ENCODE measurements at places on chromosomes 6 and 20. TPM values are rescaled to one million over a fixed set of nuclear protein-coding genes. Genes with fewer than 3 reads are reported as not detected.

The ARFGEF2 gene
- 26.9 TPM for total RNA-seq

The TRAPPC3L gene
- 0.66 TPM for total RNA-seq

The TDP2 gene
- total RNA-seq, result 51.9 TPM

The LST1 gene
- 50.5 TPM for total RNA-seq

The CRYBG1 gene
- 17.5 TPM for total RNA-seq

The SOBP gene
- total RNA-seq, result 0.16 TPM

GRCh38 chr6:13397359-13398068 lies 69.2 kb upstream of the TBC1D7 start:
- no peaks in the 10 kb centered on the region for H3K36me3 ChIP-seq
- H3K4me1 ChIP-seq, result peaks cover 29% of the 10 kb centered on the region
- DNase-seq, result no peak
- peak overlapping the region; percentile 76 for H3K27ac ChIP-seq
- no peaks in the 10 kb centered on the region for H3K27me3 ChIP-seq

DNA sequence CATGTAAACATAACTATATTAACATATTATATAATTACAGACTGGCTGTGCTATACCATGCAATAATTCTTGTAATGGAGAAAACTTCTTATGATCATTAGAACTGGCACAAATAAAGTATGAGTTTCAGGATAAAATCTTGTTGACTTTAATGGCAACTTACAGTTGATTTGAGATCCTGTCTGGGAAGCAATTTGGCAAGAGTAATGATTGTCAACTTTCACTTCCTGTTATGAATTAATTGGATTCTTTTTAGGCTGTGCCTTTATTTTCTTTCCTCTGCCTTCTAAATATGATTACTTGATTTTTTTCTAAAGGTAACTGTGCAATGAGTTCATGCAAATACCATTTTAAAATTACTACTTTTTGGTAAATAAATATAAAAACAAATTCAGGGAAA lies 158.1 kb upstream of the B3GAT2 start:
- no peak overlapping the region for H3K27ac ChIP-seq
- H3K4me1 ChIP-seq, result no peaks in the 10 kb centered on the region
- no peaks in the 10 kb centered on the region for H3K27me3 ChIP-seq
- no peak overlapping the region for H3K4me3 ChIP-seq
- no peak for DNase-seq

GRCh38 chr6:36851149-36851614 lies 11.9 kb upstream of the CPNE5 start:
- no peak overlapping the region for H3K27ac ChIP-seq
- H3K4me1 ChIP-seq, result no peaks in the 10 kb centered on the region
- no peak overlapping the region for H3K4me3 ChIP-seq
- no peak for DNase-seq
- H3K27me3 ChIP-seq, result no peaks in the 10 kb centered on the region
- peaks cover 29% of the 10 kb centered on the region for H3K36me3 ChIP-seq

DNA sequence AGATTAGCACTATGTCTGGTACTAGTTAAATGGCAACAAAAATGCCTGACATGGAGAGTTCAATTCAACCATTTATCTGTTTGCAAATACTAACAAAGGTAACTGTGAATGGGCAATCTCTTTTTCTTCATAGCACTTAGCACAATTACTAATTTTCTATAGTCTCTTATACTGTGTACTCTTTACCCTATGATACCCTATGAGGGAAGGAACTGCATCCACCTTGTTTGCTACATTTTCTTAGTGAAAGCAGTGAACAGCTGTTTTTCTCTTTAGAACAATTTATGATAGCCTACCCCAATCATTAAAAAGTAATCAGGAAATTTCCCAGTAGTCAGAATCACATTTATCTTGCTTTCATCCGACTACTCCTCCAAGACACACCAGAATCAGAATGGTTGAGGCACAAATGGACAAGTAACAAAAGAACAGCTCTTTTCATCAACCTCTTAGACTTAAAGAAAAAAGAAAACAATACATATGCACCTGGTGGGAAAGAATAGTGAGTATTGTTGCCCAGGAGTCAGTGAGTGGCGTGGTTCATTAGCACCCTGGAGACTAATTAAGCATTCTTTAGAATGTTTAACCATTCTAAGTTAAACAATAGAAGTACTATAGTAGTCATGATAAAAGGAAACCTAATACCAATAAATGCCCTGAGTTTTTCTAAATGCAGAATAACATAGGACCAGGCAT lies 16.7 kb downstream of the ZNF292 start:
- H3K4me1 ChIP-seq, result peaks cover 8% of the 10 kb centered on the region
- H3K36me3 ChIP-seq, result peaks cover 5% of the 10 kb centered on the region
- no peaks in the 10 kb centered on the region for H3K27me3 ChIP-seq
- H3K4me3 ChIP-seq, result no peak overlapping the region
- H3K27ac ChIP-seq, result no peak overlapping the region
- DNase-seq, result no peak

DNA sequence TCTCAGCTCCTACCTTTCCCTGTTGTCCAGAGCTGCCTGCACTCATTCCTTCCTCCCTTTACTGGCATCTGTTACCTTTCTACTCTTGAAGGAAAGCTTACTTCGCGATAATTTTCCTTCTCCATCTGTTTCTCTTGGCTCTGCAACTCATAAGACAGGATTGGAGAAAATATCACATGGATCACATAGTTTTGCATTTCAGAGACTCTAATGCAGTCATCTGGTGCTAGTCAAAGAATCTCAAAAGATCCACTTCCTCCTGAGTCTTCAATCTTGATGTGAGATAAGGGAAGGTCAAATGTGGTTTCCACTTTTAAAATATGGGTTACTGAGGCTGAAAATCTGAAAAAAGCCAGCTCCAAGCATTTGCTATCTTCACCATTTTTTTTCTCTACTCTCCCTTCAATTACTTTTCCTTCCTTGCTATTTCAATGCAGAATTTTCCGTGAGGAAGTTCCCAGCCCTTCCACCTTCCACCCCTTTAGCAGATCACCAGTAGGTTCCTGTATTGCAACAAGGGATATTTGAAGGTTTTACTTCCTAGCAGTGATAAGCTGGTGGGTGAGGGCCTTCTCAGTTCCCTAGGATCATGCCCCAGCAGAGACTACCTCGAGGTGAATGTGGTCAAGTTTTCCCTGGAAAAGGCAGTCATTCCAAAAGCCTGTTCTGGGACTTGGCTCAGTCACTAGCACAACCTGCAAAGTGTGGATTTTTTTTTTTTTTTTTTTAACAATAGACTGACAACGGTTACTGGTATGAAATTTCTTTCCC lies 62.8 kb upstream of the LRRC1 start:
- H3K4me3 ChIP-seq, result no peak overlapping the region
- H3K27ac ChIP-seq, result no peak overlapping the region
- peaks cover 13% of the 10 kb centered on the region for H3K4me1 ChIP-seq
- H3K36me3 ChIP-seq, result no peaks in the 10 kb centered on the region
- H3K27me3 ChIP-seq, result no peaks in the 10 kb centered on the region

DNA sequence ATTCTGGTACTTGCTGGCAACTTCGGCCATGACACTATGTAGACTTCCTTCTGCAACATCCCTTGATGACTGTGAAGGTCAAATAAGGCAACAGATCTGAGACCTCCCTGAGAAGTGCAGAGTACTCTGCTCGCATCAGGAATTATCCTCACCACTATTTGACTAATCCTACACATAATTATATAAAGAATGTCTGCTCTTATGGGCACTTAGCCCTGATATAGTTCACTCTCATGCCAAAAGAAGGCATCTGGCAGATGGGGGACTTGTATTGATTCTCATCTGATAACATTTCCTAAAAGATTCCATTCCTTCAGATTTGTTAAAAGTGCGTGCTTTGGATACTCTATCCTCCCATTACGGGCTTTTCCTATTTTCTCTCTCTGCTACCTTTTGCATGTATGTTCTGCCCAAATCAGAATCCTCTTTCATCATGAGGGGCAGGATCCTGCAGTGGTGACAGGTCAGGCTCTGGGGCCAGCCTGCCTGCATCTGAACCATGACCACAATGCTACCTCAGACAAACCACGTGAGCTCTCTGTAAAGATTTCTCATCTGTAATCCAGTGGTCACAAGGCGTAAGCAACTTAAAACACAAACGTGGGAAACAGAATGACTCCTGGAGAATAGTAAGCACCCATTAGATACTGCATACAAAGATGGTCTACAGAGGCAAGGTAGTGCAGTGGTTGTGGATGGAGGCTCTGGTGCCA lies 134.0 kb downstream of the GJA10 start:
- H3K4me1 ChIP-seq, result peaks cover 15% of the 10 kb centered on the region
- no peak overlapping the region for H3K27ac ChIP-seq
- no peaks in the 10 kb centered on the region for H3K27me3 ChIP-seq
- no peak overlapping the region for H3K4me3 ChIP-seq

GRCh38 chr6:43127180-43127579 lies 43.9 kb upstream of the SRF start:
- no peak for DNase-seq
- H3K4me3 ChIP-seq, result no peak overlapping the region
- H3K4me1 ChIP-seq, result no peaks in the 10 kb centered on the region
- no peaks in the 10 kb centered on the region for H3K36me3 ChIP-seq

DNA sequence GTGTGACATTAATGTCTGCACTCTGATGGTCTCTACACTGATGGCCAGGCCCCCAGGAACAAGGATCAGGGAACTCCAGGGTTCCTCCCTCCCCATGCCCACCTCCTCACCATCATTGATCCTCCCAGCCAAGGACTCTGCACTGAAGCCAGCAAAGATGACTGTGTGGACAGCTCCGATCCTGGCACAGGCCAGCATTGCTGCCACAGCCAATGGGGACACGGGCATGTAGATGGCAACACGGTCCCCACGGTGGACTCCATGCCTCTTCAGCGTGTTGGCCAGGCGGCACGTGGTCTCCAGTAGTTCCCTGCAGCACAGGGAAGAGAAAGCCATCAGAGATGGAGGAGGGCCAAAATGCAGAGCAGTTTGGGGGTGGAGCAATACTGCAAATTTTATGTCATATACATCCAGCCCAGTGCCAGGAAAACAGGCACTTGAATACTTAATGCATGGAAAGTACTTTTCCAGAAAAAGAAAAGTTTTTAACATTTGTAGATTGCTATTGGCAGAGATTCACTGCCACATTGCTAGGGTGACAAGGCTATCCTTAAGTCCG lies 27.2 kb downstream of the ACSS1 start:
- no peaks in the 10 kb centered on the region for H3K27me3 ChIP-seq
- no peak overlapping the region for H3K4me3 ChIP-seq
- H3K4me1 ChIP-seq, result peaks cover 3% of the 10 kb centered on the region

DNA sequence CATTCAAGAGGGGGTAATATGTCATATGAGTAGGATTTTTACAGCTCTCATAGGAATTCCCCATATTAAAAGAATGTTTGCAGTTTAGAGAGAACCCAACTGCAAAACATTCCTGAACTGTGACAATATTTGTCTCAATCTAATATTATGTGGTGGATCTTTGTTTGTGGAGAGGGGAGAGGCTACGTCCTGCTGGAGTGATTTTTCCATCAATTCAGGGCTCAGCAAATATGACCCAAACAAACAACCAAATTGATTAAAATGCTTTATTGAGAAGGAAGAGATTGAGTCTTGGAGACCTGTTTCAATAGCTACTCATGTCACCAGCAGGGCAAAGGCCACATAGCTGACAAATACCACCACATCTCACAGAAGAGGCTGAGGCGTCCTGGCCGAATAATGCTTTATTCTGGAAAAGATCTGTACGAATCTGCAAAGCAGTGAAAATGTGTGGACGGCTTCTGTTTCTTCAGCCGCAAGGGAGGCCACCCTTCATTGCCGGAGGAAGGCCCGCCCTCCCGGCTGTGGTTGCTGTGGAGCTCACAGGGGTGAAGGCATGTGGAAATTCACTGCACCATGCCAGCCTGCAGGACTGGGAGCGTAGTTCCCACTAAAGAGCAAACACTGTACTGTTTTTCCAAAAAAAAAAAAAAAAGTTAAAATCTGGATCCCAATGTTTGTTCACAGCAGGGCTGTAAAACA lies 89.7 kb upstream of the QKI start:
- H3K4me3 ChIP-seq, result no peak overlapping the region
- no peak overlapping the region for H3K27ac ChIP-seq
- no peak for DNase-seq
- H3K4me1 ChIP-seq, result no peaks in the 10 kb centered on the region

GRCh38 chr20:13995086-13995665 lies at the start of gene MACROD2:
Gene MACROD2 (plus strand): TSS chr20:13995516.
- no peaks in the 10 kb centered on the region for H3K36me3 ChIP-seq
- no peaks in the 10 kb centered on the region for H3K4me1 ChIP-seq
- no peak within 1 kb of the TSS for H3K4me3 ChIP-seq
- H3K27ac ChIP-seq, result no peak within 1 kb of the TSS
- H3K27me3 ChIP-seq, result no peaks in the 10 kb centered on the region

DNA sequence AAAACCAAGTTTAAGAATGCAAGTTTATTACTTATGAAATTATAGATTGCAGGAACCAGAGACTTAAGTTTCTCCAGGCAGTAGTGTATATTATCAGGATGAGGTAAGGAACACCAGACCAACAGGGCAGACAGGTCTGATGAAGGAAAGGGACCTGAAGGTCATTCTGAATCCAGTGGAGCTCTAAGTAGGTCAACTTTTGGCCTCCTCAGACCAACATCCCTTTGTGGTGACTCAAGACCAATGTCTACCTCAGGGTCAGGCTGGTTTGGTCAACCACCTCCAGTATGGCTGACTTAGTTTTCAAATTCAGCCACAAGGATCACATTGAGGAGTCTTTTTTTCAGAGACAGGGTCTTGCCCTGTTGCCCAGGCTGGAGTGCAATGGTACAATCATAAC lies 38.7 kb upstream of the TFAP2A start:
- no peaks in the 10 kb centered on the region for H3K36me3 ChIP-seq
- H3K4me1 ChIP-seq, result no peaks in the 10 kb centered on the region
- no peak overlapping the region for H3K4me3 ChIP-seq
- no peak for DNase-seq
- H3K27me3 ChIP-seq, result no peaks in the 10 kb centered on the region

DNA sequence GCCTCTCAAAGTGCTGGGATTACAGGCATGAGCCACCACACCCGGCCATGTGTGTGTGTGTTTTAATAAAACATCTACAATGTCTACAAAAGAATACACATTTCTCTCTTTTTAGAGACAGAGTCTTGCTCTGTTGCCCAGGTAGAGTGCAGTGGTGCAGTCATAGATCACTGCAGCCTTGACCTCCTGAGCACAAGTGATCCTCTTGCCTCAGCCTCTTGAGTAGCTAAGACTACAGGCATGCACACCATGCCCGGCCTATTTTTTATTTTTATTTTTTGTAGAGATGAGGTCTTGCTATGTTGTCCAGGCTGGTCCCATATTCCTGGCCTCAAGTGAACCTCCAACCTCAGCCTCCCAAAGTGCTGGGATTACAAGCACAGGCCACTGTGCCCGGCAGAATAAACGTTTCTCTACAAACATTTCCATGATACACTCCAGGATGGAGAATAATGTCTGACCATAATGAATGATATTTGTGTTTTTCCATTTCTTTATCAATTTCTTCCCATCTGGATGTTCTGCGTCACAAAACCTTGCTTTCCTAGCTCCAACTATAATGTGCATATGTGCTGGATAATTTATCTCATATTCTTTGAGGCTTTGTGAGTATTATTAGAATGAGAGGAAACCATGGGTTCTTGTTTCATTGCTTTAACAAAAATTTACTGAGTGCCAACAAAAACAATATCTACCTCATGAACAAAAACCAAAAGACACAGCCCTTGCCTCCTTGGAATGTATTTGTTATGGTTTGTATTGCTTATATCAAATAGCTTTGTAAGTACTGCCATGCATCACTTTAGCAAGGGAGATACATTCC lies 28.6 kb upstream of the CCN2 start:
- DNase-seq, result no peak
- no peaks in the 10 kb centered on the region for H3K36me3 ChIP-seq
- no peaks in the 10 kb centered on the region for H3K4me1 ChIP-seq
- no peak overlapping the region for H3K27ac ChIP-seq
